Heart left ventricle (tissue), 16 donors: ENCODE measurements at places on chromosomes 16 and 17.

- H3K4me3 ChIP-seq, result no peak overlapping the region
- no peaks in the 10 kb centered on the region for H3K36me3 ChIP-seq
- no peaks in the 10 kb centered on the region for H3K27me3 ChIP-seq
Observed at GRCh38 chr16:22177968-22178930, 15.9 kb downstream of the SDR42E2 start.

DNA sequence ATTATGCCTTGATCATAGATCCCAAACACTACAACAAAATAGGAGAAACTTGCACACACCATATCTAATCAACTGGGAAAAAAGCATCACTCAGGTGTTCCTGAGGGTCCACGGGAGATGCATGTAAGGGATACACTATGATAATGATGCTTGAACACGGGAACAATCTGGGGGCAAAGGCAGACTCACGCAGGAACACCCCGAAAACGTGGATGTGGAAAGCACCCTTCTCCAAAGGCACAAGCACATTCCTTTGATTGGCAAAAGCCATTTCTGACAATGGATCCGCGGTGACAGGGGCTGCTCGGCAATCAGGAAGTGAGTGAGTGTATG, 1.3 kb downstream of the ZNF652 start:
- peaks cover 5% of the 10 kb centered on the region for H3K4me1 ChIP-seq
- H3K27me3 ChIP-seq, result no peaks in the 10 kb centered on the region
- H3K36me3 ChIP-seq, result no peaks in the 10 kb centered on the region
- H3K4me3 ChIP-seq, result peak overlapping the region; percentile 93
- H3K27ac ChIP-seq, result peak overlapping the region; percentile 90
- DNase-seq, result no peak

- no peak for DNase-seq
- no peaks in the 10 kb centered on the region for H3K4me1 ChIP-seq
- H3K27ac ChIP-seq, result no peak overlapping the region
- no peak overlapping the region for H3K4me3 ChIP-seq
- no peaks in the 10 kb centered on the region for H3K27me3 ChIP-seq
Observed at GRCh38 chr16:5056352-5056751, 9.4 kb downstream of the C16orf89 start.

GRCh38 chr16:56617212-56618085, 8.1 kb upstream of the MT1E start:
- H3K4me1 ChIP-seq, result peaks cover 7% of the 10 kb centered on the region
- H3K36me3 ChIP-seq, result no peaks in the 10 kb centered on the region
- peak overlapping the region; percentile 56 for H3K4me3 ChIP-seq

DNA sequence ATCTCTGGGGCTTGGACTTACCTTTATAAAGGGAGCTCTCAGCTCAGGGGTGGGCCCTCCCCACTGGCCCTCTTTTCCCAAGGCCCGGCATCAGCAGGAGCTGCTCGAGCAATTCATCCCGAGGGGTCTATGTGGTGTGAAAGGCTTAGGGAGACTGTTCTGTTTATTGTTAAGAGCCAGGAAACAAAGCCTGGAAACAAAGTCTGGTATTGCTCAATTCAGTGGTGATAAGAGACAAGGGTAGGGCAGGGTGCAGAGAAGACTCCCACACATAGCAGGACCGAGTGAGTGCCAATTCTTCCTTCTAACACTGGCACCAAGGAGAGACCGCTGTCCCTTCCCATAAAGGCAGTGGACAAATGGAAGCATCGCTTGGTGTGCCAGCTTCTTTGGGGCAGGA, 750.7 kb downstream of the KCNJ18 start:
- DNase-seq, result no peak
- no peaks in the 10 kb centered on the region for H3K36me3 ChIP-seq
- H3K4me3 ChIP-seq, result no peak overlapping the region
- no peak overlapping the region for H3K27ac ChIP-seq
- no peaks in the 10 kb centered on the region for H3K4me1 ChIP-seq

DNA sequence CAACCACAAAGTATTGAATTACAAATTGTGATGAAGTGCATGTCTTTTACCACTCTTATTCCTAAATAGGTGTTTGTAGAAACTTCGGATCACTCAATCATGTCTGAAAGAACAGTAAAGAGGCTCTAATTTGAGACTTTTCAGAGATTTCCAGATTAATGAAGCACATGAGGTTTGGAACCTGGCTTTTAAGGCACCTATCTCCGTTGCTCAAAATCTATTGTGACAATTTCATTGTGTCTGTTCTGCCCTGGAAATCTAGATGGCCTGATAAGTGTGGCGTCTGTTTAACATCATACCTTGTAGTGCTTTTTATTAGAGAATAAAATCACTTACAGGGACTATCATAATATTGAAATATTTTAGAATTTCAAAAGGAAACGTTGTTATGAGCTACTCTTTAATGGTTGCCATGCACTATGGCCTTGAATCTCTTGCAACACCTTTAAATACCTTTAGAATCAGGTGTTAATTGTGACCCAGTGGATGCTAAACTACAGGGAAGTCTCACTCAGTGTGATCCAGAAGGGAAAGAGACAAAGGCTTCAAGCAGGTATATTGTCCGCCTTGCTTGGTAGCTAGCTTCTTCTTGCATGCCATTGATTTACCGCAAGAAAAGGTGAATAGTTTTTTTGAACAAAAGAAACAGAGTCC, 210.3 kb downstream of the CNTNAP4 start:
- DNase-seq, result no peak
- no peak overlapping the region for H3K27ac ChIP-seq
- no peaks in the 10 kb centered on the region for H3K4me1 ChIP-seq
- peaks cover 3% of the 10 kb centered on the region for H3K27me3 ChIP-seq

DNA sequence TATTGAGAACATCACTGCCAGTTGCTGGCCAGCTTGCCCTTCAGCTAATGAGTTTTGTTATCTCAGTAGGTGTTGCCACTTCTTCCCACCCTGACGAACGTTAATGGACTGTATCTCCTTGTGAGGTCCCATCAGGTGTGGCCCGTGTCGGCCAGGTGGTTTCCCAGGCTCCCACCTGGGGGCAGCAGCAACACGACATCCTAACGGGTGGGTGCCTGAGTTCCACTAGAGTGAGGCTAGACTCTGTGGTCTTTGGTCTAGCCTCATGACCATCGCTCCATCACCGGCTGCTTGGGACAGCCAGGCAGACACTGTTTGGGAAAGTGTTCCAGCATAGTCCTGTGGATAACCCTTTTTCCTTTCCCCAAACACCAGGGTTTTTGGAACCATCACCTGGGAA, 45.6 kb upstream of the LCMT1 start:
- H3K36me3 ChIP-seq, result no peaks in the 10 kb centered on the region
- H3K4me1 ChIP-seq, result peaks cover 35% of the 10 kb centered on the region
- DNase-seq, result no peak
- no peaks in the 10 kb centered on the region for H3K27me3 ChIP-seq
- H3K4me3 ChIP-seq, result no peak overlapping the region
